SW480 (cell line): ENCODE measurements at places on chromosomes 5 and 9.

DNA sequence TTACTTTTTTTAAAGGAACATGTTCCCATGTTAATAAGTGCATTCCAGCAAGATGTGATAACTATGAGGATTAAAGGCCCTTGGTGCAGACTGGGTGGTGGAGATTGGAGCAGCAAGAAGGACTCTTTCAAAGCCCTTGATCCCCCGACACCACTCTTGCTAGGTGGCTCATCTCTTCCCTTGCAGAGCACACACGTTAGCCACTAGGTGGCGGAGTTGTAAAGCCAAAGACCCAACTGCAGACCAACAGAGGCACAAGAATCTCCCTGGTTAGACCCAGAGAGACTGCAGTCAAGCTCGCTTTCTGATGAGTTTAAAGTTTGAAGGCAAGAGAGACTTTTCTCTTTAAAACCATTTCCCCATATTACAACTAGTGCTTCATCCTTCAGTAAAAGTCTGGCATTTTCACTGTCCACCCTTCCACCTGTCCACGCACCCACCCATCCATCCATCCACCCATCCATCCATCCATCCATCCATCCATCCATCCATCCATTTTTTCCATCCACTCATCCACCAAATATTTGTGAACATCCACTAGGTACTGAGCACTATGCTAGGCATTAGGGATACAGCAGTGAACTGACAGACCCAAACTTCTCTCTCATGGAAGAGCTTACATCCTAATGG lies 226.9 kb downstream of the MSX2 start:
- peak; percentile 85 for DNase-seq

DNA sequence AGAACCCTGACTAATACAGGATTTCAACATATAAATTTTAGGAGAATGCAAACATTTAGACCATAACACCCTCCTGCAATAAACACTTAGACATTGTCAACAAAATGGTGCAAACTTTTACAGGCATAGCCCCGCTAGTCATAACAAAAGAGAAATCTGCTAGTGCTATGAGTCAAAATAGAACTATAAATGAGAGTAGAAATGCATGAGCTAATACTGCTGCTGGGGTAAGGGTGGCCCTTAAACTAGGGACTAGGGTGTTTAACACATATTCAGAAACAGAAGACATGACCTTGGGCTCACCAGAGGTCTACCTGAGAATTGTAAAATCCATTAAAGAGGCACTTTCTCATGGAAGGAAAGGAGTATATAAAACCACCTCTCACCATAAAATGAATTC lies 131.6 kb downstream of the TLR4 start:
- no peak for DNase-seq

- no peak for DNase-seq
Observed at GRCh38 chr9:82234160-82234943, 245.8 kb downstream of the SPATA31D1 start.

- DNase-seq = no peak
Observed at GRCh38 chr9:91425271-91425670, 1.6 kb upstream of the NFIL3 start.

DNA sequence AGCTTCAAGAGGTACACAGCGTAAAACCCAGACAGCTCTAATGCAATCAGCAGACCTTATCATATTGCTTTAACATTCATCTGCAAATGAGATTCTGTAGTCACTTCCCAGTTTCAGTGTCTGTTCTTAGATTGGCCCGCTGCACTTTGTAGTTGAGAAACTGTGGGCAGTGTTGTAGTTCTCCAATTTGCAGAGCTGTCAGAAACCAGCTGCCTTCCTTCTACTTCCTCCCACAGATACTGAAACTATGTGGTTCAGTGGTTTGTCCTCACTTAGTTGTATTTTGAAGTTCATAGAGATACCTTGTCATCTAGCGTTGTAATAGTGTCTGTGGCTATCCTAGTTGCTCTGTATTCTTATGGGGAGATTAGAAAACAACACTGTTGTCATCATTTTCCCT lies 39.6 kb upstream of the TRIM36 start:
- DNase-seq = no peak

GRCh38 chr5:120122703-120123102 lies 341.4 kb upstream of the PRR16 start:
- no peak for DNase-seq

DNA sequence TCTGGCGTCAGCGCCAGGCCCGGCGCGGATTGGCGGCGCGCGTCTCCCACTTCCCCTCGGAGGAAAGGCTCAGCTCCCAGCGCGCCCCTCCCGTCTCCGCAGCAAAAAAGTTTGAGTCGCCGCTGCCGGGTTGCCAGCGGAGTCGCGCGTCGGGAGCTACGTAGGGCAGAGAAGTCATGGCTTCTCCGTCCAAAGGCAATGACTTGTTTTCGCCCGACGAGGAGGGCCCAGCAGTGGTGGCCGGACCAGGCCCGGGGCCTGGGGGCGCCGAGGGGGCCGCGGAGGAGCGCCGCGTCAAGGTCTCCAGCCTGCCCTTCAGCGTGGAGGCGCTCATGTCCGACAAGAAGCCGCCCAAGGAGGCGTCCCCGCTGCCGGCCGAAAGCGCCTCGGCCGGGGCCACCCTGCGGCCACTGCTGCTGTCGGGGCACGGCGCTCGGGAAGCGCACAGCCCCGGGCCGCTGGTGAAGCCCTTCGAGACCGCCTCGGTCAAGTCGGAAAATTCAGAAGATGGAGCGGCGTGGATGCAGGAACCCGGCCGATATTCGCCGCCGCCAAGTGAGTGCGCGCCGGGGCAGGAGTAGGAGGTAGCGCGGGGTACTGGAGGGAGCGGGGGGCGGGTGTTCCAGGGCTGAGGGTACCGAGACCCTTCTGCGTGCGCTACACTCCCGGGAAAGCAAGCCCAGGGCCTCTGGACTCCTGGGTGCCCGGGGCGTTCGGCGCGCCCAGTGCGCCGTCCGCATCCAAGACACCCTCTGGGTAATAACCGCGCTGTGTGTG lies at the start of gene MSX2:
Gene MSX2, plus strand, starts transcription at position 99 of the 777 bp plus-strand sequence. Its CDS starts 78 bp downstream, at position 177.
- DNase-seq = peak; percentile 96
